A549 (cell line): ENCODE measurements at places on chromosomes 16 and 17. TPM values are rescaled to one million over a fixed set of nuclear protein-coding genes. Genes with fewer than 3 reads are reported as not detected.

The KRT24 gene
- polyA plus RNA-seq: not detected in 3 replicates

The SEPTIN1 gene
- polyA plus RNA-seq: 0.58 to 0.73 TPM (median 0.65 TPM) in 3 replicates

The HP gene
- not detected in 3 replicates for polyA plus RNA-seq

The NPW gene
- 1.0 to 1.6 TPM (median 1.2 TPM) in 3 replicates for polyA plus RNA-seq

DNA sequence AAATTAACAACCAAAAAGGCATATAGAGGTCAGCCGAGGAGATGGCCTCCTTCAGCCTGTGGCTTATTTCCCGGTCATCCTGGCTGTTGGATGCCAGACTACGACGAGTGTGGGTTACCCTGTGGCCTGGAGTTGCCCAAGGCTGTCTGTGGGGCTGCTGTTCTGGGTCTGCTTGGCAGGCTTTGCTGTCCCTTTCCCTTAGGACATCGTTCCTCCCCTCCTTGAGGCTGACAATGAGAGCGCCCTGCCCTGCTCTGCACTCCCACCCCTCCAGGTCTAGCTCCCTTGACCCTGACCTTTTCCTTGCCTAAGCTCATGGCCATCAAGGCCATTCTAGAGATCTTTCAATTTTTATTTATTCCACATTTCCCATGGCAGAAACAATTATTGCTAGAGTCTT is 1.9 kb upstream of the CBFB start:
- no peak for DNase-seq

- peak; percentile 100 for DNase-seq
Observed at GRCh38 chr17:8187517-8188262, 2.3 kb downstream of the BORCS6 start.

DNA sequence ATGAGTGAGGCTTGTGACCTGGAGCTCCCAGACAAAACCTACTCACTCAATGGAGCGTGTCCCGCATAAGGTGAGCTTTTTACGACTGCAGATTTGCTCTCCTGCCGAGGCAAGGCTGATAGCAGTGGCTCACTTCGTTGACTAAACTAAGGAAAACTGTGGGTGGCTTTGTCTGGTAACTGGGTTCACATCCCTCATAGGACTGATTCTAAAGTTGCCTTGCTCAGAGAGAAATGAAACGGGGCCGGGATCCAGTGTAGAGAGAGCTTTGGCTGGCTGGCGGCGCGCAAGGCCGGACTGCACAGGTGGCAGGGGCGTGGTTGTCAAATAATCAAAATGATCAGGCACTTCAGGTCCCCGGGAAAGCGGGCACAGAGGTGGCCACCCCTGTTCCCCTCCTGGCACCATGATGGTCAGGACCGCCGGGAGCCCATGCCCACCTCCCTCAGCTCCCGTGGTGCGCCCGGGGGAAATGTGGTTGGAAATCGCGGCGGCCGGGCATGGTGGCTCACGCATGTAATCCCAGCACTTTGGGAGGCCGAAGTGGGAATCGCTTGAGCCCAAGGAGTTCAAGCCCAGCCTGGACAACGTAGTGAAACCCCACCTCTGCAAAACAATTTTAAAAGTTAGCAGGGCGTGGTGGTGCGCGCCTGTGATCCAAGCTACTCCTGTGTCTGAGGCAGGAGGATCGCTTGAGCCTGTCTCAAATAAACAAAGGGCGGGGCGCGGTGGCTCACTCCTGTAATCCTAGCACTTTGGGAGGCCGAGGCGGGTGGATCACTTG is 26.6 kb upstream of the OR1F1 start:
- peak; percentile 81 for DNase-seq

- no peak for DNase-seq
Observed at GRCh38 chr16:3578121-3578520, 918 bp upstream of the NLRC3 start.

DNA sequence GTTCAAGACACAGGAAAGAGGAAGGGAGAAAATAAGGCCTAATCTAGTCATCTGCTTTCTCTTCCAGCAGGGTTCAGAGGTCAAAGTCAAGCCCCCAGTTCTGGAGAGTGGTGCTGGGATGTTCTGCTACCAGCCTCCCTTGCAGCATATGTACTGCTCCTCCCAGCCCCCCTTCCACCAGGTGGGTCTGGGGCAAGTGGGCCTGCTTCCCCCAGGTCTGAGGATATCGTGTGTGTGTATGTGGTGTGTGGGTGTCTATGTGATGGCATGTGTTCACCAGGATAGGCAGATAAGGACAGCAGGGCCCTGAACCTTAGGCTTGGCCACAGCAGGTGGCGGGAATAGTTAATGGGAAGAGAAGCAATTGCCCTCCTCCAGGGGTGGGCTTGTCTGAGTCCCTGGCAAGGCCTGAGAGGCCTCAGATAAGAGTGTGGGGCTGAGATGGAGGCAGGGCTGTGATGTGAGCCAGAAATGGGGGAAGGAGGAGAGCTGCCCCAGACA is 21.1 kb downstream of the FOXN1 start:
- DNase-seq: no peak

- no peak for DNase-seq
Observed at GRCh38 chr17:51941272-51941671, 217.2 kb downstream of the CA10 start.

GRCh38 chr16:28172336-28172735 is 39.4 kb downstream of the XPO6 start:
- no peak for DNase-seq
